ENCODE measurements at places on chromosomes 1 and 21. TPM values are rescaled to one million over a fixed set of nuclear protein-coding genes. Genes with fewer than 3 reads are reported as not detected.

OPTC gene
- total RNA-seq = not detected

GRCh38 chr21:39651206-39651605 lies 38.5 kb downstream of the B3GALT5 start:
- no peak for DNase-seq

DNA sequence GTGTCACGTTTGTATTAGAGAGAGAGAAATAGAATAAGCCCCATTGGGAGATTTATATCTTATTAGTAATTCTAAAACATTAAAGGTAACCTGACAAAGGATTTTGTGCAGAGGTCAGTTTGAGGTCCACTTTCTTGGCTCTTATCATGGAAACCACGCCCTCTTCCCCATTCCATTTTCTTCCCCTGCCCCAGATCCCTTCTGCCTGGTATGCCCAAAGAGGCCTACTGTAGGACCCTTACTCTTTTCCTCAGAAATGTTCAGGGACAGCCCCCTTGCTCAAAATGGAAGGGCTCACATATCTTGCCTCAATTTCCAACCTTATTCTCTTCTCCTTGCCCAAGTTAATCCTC lies 9.6 kb downstream of the CCDC185 start:
- no peak for DNase-seq

DNA sequence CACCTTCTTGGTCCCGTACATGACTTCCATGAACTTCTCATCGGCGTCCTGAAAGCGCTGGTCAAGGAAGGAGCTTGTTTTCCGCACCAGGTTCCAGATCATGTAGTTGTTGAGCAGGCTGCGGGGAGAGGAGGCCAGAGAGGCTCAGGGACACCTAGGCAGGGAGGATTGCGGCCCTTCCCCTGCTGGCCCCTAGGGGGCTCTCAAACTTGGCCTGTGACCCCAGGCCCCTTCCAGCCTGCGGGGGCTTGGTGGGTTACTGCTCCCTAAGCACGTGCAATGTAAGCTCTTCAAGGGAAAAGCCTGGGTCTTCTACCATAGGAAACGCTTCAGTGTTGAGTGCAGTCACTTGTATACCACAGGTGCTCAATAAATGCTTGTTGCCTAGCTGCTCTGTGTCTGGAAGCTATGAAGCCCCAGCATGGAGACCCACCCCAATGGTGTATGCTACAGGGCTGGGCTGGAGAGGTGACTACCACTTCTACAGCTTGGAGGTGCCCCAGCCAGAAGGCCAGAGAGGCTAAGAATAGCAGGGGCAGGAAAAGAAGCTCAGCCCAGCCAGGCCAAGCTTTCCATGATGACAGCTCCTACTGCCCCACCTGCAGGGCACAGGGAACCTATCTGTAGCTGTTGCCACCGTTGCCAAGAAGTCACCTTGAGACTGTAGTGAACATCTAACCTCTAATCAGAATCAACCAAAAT lies 45.1 kb downstream of the ECE1 start:
- no peak for DNase-seq

Data from Caco-2 (cell line).